Activated CD4-positive, alpha-beta T cell treated with anti-CD3 and anti-CD28 coated beads for 24 hours (primary cell): ENCODE measurements at places on chromosomes 6 and 20.

GRCh38 chr6:105485456-105485855 is 82.6 kb upstream of the PREP start:
- DNase-seq = no peak

DNA sequence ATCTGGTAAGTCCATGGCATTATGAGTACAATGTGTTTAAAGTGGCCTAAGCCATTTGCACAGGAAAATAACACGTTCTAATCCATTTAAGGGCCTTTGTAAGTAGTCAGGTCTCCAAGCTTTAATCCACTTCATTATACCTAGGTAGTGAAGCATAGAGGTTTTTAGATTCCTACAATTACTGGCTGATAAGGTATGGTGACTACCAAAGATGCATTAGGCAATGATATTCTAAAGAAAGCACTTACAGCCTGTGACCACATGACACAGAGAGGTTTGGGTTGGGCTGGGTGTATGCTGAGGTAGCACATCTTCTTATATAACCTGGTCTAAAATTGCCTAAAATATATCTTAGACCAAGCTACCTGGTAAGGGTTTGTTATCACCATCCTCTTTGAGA is 504.4 kb downstream of the TFAP2B start:
- DNase-seq = no peak

DNA sequence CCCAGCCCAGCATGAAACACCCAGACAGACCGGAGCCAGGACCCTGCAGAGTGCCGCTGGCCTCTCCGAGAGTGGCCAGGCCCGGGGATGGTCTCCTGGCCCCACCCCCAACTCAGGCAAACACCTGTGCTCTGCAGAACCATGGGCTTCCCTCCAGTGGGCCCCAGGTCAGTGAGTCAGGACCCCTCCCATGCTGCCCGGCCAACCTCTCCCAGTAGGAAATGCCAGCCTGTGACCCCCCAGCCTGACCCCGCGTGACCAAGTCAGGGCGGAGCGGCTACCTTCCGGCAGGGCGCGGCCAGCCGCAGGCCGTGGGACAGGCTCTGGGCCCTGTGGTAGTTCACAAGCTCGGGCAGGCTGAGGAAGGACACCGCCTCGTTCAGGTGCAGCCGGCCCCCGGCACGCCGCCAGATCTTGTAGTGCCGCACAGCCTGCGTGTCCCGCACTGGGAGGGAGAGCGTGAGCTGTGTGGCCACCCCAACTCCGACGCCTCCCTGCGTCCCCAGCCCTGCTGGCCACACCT is 3.2 kb downstream of the PTK6 start:
- DNase-seq = no peak

DNA sequence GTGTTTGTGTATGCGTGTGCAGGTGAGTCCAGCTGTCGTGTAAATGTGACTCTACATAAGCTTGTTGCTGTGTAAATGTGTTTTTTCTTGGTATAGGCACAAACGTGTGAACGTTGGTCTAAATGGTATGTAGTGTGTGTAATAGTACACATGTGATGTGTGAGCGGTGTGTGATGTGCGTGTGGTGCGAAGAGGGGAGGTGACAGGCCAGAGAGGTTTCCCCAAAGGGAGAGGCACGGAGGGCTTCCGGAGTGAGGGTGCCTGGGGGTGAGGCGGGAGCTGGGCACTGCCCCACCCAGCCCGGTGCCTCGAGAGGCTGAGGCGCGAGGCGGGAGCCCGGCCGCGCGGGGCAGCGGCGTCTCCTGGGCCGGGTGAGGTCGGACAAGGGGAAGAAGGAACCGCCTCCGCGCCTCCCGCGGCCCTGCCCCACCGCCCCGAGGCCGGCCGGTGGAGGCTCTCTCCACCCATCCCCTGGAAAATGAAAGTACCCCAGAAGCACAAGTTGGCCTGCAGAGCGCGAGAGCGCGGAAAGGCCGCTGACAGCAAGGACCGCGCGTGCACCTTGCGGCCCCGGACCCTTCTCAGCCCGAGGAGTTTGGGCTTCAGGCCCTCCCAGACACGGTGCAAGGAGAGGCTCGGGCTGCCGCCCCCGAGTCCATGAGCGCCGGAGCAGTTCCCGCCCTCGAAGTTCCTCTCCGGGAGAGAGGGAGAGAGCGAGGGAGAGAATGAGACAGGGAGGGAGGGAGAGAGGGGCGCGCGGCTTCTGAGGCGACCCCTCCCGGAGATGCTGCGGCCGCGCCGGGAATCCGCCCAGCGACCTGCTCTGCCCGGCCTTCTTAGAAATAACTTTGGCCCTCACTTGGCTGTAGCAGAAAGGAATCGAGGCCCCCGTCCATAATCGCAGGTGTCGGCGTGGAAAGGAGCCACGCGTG is 43.2 kb upstream of the OSTM1 start:
- no peak for DNase-seq
